ENCODE measurements at places on chromosomes 1 and 21. TPM values are rescaled to one million over a fixed set of nuclear protein-coding genes. Genes with fewer than 3 reads are reported as not detected.
A peak's percentile ranks its signal among the peaks of the same experiment; 100 is the strongest.

Gene STIL
- polyA plus RNA-seq, result 1.4 TPM

- H3K27ac ChIP-seq, result peak overlapping the region; percentile 73
- H3K4me1 ChIP-seq, result peaks cover 87% of the 10 kb centered on the region
- peak; percentile 70 for DNase-seq
- peaks cover 41% of the 10 kb centered on the region for H3K36me3 ChIP-seq
- no peaks in the 10 kb centered on the region for H3K27me3 ChIP-seq
These were observed 4.8 kb upstream of the GNPAT start for GRCh38 chr1:231236208-231236591.

DNA sequence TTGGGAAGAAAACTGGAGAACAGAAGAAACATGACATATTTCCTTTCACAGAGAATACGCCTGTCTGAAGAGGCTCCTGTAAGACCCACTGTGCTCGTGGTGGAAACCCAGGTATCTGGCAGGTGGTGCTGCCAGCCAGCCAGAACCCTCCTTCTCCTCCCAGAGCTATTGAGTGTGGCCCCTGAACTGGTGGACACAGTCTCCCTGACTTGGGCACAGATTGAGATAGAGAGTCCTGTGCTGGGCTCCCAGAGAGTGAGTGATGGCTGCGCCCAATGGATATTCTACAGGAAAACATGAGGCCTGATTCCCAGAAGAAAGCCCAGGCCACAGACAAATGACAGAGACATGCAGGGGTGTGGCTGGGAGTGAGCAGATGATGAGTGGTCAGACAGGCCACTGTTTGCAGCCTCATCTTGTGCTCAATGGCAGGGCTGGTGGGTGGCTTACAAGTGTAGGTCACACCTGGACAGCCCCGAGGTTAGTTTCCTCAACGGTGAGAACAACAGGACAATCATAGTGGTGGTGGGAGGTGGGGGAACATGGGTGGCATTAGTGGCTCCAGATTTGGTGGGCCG is 127.9 kb downstream of the PTPRU start:
- no peak overlapping the region for H3K27ac ChIP-seq
- no peaks in the 10 kb centered on the region for H3K4me1 ChIP-seq
- H3K27me3 ChIP-seq, result no peaks in the 10 kb centered on the region

DNA sequence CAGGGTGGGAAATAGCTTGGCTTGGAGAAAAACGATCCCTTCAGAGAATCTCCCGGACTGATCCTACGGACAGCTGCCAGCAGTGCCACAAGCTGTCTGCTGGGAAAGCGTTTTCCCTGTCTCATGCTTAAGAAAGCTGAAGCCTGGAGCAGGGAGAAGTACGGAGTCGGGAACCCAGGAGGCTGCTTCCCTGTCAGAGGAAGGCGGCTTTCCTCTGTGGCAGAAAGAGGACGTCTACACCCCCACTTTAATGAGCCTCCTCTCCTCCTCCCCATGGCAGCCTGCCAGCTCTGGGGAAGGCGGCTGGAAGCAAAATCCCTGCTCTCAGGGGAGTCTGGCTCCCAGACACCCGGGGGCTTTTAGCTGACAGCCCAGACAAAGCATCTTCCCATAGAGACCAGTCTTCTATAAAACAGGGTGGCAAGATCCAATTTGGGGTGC is 7.3 kb downstream of the KIF21B start:
- H3K4me1 ChIP-seq, result peaks cover 89% of the 10 kb centered on the region
- H3K27ac ChIP-seq, result peak overlapping the region; percentile 0
- peak; percentile 72 for DNase-seq

DNA sequence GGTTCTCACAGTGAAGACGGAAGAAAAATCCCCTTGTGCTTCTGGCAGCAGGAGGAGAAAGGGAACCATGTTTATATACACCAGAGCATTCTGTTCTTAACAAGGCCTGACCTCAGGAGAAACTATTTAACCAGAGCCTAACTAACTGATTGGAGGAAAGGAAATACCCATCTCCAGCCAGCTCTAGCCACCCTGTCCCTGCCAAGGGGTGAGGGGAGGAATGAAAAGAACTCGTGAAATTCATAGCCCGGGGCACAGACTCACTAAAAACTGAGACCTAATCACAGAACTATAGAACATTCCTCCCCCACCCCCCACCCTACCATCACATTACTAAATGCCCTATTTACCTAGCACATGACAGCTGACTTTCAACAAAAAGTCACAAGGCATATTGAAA is 65.0 kb downstream of the KCNH1 start:
- no peaks in the 10 kb centered on the region for H3K36me3 ChIP-seq
- H3K4me1 ChIP-seq, result no peaks in the 10 kb centered on the region
- H3K4me3 ChIP-seq, result no peak overlapping the region
- H3K27ac ChIP-seq, result no peak overlapping the region

- H3K27ac ChIP-seq, result no peak overlapping the region
- H3K27me3 ChIP-seq, result peaks cover 90% of the 10 kb centered on the region
- no peaks in the 10 kb centered on the region for H3K36me3 ChIP-seq
- no peak overlapping the region for H3K4me3 ChIP-seq
- H3K4me1 ChIP-seq, result peaks cover 48% of the 10 kb centered on the region
These were observed 12.8 kb downstream of the HLX start for GRCh38 chr1:220892086-220892376.

DNA sequence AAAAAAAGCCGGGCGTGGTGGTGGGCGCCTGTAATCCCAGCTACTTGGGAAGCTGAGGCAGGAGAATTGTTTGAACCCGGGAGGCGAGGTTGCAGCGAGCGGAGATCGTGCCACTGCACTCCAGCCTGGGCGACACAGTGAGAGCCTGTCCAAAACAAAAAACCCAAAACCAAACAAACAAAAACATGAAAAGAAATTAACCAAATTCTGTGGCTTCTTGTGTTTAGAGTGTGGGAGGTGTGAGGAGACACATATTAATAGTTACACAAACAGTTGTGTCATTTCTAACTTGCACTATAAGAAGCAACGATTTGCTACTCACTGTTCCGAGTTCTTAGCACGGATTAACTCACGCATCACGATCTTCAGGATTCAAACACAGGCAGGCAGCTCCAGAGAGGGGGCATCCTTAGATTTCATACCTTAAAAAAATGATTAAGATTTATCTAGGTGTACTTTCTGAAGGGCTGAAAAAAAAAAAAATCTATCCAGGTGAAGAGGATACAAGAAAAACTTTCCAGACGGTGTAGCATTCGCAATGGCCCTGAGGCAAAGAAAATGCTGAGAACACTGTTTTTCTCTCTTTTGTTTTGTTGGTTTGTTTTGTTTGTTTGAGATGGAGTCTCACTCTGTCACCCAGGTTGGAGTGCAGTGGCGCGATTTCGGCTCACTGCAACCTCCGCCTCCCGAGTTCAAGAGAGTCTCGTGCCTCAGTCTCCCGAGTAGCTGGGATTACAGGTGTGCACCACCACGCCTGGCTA is 713 bp upstream of the HMGCL start:
- H3K4me3 ChIP-seq, result peak overlapping the region; percentile 95
- no peaks in the 10 kb centered on the region for H3K27me3 ChIP-seq
- H3K36me3 ChIP-seq, result no peaks in the 10 kb centered on the region

DNA sequence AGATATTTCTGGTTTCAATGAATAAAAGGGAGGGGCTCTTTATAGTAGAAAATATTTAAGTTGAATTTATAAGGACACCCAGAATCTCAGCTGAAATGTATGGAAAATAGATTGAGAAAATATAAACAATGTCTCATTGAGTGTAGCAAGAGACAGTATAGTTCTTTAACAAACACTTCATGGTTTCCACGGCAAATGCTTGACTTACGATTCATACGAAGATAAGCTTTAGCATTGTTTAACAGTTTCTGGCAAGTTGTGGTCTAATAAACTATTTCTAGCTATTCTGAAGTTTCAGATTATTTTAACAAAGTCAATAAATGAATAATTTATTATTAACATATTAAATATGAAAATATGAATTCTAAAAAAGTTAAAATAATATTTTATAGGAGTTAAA is 1419.4 kb downstream of the KCNT2 start:
- H3K27me3 ChIP-seq, result no peaks in the 10 kb centered on the region
- H3K36me3 ChIP-seq, result no peaks in the 10 kb centered on the region
- no peak overlapping the region for H3K27ac ChIP-seq
- DNase-seq, result no peak
- no peak overlapping the region for H3K4me3 ChIP-seq

GRCh38 chr1:21478356-21478755 is 30.9 kb upstream of the ALPL start:
- no peak overlapping the region for H3K27ac ChIP-seq
- H3K4me3 ChIP-seq, result no peak overlapping the region
- no peaks in the 10 kb centered on the region for H3K27me3 ChIP-seq
- H3K36me3 ChIP-seq, result peaks cover 50% of the 10 kb centered on the region
- no peak for DNase-seq

DNA sequence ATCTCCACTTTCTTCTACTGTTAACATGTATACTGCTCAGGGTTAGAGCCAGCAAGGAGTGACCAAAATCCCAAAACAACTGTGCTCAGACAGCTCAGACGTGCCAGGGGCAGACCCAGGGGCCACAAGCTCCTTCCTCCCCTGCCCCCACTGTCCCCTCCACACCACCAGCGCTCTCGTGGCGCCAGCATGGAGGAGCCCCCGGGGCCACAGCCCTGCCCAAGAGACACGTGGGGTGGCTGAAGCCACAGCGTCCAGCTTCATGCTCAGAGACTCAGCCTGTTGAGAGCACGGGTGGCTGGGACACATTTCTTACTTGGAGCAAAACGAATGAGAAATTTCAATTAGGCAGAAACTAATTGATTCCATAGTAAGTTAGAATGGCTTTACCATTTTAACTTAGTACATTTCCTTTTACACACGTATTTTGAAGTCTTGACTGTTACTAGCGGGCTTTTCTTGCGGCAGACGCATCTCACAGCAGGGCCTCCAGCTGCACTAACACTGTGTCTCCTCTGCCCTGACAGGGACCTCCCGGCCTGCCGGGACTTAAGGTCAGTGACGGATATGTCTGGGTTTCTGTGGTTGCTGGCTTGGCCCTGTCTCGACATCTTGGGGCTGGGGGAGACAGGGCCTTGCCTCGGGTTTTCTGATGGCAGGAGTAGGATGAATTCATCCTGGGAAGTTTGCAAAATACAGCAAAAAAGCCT is 54.2 kb downstream of the SLC19A1 start:
- H3K27ac ChIP-seq, result no peak overlapping the region
- no peak overlapping the region for H3K4me3 ChIP-seq
- DNase-seq, result no peak
- no peaks in the 10 kb centered on the region for H3K27me3 ChIP-seq
- H3K4me1 ChIP-seq, result no peaks in the 10 kb centered on the region
- peaks cover 60% of the 10 kb centered on the region for H3K36me3 ChIP-seq

DNA sequence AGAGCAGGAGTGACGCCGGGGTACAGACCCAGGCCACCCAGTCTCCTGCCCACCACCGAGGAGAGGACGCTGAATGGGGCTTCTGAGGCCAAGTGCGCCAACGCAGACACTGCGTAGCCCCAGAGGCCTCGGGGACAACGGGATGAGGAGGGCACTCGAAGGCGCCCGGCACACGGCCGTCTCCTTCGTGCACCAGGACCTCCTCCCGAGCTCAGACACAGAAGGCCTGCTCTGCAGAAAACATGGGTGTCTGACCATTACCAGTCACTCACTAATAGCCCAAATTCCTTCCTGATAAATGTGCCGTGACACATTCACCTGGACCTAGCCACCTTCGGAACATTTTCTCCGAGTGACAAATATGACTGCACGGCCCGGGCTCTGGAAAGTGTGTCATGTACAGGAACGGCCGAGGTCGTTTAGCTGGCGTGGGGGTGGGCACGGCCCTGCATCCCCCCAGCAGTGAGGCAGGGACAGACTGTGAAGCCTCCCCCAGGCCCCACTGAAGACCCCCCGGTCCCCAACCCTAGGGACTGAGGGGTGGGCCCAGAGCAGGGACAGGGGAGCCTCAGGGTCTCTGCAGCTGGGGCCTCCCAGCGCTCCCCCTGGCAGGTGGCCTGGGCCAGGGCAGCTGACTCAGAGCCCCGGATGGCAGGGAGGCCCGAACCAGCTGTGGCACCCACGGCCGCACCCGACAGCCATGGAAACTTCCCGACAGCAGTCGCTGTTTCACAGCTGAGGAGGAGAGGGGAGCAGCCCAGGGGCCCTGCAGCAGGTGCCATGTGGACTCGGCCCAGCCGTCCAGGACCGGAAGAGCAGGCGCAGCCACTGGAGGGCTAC is 16.7 kb upstream of the COL6A2 start:
- no peak overlapping the region for H3K27ac ChIP-seq
- no peak overlapping the region for H3K4me3 ChIP-seq
- H3K36me3 ChIP-seq, result no peaks in the 10 kb centered on the region
- peaks cover 25% of the 10 kb centered on the region for H3K4me1 ChIP-seq
- H3K27me3 ChIP-seq, result peaks cover 14% of the 10 kb centered on the region

DNA sequence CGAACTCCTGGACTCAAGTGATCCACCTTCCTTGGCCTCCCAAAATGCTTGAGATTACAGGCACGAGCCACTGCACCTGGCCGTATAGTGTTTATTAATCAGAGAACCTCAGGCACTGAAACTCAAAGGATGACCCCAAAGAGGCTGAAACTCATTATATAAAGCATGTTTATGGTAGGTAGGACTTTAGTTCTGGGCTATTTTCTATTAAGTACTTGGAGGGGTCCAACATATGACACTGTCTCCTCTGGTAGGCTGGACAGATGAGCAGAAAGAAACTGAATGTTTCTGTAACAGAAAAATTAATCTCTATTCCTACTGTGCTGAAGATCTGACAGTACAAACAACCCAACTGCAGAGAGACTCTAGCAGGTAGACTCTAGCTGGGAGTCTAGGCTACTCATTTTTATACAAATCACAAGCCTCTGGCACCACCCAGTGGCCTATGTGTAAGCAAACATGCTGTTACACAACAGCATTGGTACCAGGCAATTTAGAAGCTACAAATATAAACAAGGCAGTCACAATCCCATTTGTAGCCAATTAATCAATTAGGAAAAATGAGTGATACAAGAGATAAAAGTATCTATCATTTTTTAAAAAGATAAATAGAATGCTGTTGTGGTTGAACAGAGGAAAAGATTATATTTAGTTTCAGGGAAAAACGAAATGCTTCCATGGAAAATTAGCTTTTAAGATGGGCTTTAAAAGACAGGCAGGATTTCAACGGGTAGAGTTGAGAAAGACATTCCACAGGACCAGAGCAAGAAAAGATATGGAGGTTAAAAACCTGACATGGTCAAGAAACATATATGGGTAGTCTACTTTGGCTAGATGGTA is 10.4 kb downstream of the DCAF8 start:
- peaks cover 42% of the 10 kb centered on the region for H3K4me1 ChIP-seq
- no peaks in the 10 kb centered on the region for H3K27me3 ChIP-seq
- peak; percentile 89 for DNase-seq
- no peak overlapping the region for H3K4me3 ChIP-seq

DNA sequence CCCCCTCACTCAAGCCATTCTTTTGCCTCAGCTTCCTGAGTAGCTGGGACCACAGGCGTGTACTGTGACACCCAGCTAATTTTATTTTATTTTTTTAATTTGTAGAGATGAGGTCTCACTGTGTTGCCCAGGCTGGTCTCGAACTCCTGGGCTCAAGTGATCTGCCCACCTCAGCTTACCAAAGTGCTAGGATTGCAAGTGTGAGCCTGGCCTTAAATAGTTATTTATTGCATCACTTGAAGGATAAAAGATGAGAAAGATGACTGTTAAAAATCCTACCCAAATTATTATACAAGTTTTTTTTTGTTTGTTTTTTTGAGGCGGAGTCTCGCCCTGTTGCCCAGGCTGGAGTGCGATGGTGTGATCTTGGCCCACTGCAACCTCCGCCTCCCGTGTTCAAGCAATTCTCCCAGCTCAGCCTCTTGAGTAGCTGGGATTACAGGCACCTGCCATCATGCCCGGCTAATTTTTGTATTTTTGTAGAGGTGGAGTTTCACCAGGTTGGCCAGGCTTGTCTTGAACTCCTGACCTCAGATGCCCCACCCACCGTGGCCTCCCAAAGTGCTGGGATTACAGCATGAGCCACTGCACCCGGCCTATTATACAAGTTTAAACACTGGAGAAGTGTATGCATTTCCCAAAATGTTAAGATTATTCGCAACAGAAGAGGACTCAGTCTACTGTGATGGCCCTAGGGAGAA is 2.3 kb downstream of the UTP11 start:
- H3K36me3 ChIP-seq, result peaks cover 26% of the 10 kb centered on the region
- peak overlapping the region; percentile 64 for H3K27ac ChIP-seq
- H3K4me3 ChIP-seq, result no peak overlapping the region
- no peaks in the 10 kb centered on the region for H3K27me3 ChIP-seq
- peaks cover 41% of the 10 kb centered on the region for H3K4me1 ChIP-seq

Measured in stomach (tissue), 19 donors.